ENCODE measurements at places on chromosomes 6 and 20.

DNA sequence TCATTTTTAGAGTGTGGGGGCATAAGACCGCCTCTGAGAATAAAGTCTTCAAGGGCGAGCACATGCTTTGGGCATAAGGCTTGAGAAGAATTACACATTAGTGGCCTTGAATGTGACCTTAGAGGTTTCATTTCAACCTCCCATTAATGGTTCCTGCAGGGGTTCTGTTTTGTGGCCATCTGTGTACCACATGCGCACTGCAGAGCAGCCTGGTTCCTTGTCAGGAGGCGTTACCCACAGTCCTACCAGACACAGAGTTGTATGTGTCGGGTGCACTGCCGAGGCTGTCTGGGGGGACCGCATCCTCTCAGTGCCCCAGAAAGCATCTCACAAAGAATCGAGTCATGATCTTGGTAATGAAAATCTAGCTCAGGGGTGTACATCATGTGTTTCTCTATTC lies 115.7 kb downstream of the B3GAT2 start:
- DNase-seq = no peak

GRCh38 chr20:42649748-42650147 lies 540.0 kb downstream of the PTPRT start:
- no peak for DNase-seq

DNA sequence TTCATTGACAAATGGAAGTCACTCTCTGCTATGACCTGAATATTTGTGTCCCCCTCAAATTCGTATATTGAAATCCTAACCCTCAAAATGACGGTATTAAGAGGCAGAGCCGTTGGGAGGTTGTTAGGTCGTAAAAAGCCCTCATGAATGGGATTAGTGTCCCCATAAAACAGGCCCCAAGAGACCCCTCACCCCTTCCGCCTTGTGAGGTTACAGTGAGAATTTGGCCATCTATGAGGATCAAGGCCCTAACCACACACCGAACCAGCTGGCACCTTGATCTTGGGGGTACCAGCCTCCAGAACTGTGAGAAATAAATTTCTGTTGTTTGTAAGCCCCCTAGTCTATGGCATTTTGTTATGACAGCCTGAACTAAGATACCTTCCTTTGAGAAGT lies 52.5 kb upstream of the SLC22A16 start:
- DNase-seq = no peak

- DNase-seq = peak; percentile 89
Observed at GRCh38 chr20:33211817-33212424, 5.2 kb upstream of the BPIFA3 start.

DNA sequence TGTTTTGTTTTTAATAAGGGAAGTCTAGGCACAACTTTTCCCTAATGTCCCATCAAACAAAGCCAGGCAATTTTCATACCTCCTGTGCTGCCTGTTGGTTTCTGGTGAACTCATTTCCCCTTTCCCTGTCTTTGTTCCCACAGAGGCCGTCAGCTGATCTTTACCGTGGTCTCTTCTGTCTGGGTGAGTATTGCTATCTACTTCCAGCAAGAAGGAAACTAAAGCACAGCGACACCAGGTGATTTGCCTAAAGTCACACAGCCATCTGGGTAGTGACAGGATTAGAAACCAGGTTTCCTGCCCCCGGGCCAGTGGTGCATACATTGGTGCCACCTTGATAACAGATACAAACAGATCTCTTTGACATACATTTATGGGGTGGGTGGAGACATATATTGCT lies 59.6 kb downstream of the RAB44 start:
- no peak for DNase-seq

DNA sequence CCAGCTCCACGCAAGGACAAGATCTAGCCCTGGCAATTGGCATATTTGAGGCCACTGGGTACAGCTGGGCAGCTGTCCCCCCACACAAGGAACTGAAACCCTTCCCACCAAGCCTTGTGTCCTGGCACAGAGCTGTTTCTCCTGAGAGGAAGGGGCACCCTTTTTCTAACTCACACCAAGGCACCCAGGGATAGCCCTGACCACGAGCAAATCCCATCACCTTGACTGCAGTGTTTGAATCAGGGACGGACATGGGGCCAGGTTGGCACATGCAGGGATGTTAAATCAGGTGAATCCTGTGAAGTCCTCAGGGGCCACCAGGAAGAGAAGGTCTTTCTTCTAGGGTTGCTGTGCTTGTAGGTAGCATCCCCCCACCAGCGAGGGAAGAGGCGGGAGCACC lies 246.6 kb downstream of the PREX1 start:
- DNase-seq = no peak

DNA sequence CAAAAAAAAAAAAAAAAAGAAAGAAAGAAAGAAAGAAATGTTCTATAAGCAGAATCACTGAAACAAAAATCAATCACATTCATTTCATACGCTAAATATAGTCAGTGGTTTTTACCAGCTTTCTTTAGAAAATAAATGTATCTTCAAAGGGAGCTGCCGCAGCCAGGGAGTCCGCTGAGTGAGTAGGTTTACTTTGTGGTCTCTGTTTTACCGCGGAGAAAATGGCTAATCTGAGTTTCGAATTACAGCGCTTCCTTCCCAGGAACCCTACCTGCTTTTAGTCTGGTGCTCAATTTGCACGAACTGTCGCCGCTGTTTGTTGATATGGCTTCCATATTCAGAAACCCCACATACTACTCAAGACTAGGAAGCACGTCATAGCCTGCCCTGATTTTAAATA lies 102.4 kb downstream of the TFAP2A start:
- DNase-seq = no peak

- DNase-seq = no peak
Observed at GRCh38 chr6:118876814-118877213, 17.1 kb upstream of the ASF1A start.

- no peak for DNase-seq
Observed at GRCh38 chr6:72864799-72865198, 242.9 kb downstream of the KCNQ5 start.

DNA sequence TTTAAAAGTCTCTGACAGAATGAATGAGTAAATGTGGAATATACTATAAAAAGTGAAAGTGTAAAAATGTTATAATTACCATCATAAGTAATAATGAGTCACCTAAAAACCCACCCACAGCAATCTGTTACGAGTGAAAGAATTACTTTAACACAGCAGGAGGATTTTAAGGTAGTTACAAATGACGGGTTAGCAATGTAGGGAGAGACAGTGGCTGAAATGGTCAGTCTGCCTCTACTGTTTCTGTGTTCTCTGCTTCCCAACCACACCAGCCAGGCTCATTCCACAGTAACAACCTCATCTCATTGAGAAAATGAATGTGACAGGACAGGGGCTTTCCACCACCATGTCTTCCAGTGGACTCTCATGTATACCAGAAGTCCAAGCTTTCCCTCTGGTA lies 124.4 kb upstream of the KCNK16 start:
- DNase-seq = no peak

GRCh38 chr20:22567944-22568871 lies 16.2 kb downstream of the FOXA2 start:
- no peak for DNase-seq

GRCh38 chr20:32763202-32764004 lies 1.2 kb downstream of the DNMT3B start:
- peak; percentile 13 for DNase-seq

- DNase-seq = no peak
Observed at GRCh38 chr6:144094731-144095133, 641 bp downstream of the SF3B5 start.

- no peak for DNase-seq
Observed at GRCh38 chr6:119672725-119673124, 323.2 kb upstream of the MAN1A1 start.
